Activated naive CD4-positive, alpha-beta T cell treated with anti-CD3 and anti-CD28 coated beads for 36 hours (primary cell): ENCODE measurements at places on chromosomes 12 and 14.

GRCh38 chr12:104387190-104387589 lies 69.6 kb upstream of the CHST11 start:
- DNase-seq = no peak

DNA sequence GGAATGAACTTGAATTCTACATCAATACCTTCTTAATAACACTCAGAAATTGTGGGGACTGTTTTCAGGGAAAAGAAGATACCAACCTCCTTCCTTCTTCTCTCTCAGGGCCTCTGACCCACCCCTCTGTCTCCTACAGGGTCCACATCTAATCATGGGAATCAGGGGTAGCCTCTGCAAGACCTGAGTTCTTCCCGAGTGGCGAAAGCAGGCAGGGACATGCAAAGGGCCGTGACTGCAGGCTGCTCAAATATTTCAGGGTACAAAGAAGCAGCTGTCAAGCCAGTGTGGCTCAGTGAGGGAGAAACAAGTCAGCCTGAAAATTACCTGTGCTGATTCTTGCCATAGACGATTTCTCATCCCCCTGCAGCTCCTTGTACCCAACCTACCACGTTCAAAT lies 123.1 kb upstream of the PARP11 start:
- DNase-seq = no peak

GRCh38 chr14:50756300-50756699 lies 74.7 kb downstream of the NIN start:
- no peak for DNase-seq

DNA sequence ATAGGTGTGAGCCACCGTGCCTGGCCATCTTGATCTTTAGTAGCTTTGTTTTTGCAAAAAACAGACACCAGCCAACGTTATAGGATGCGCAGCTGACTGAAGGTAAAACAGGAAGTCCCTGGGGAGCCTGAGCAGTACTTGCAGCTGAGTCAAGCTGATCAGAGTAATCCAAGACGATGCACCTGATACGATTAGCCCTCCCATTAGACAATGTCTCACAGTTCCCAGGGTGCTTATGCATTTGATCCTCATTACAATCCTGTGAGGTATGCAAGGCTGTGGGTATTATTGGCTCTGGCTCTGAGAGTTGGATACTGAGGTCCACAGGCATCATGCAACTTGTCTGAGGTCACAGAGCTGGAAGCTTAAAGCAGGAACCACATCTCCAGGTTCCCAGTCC lies 8.1 kb downstream of the KRT18 start:
- DNase-seq = peak; percentile 27

DNA sequence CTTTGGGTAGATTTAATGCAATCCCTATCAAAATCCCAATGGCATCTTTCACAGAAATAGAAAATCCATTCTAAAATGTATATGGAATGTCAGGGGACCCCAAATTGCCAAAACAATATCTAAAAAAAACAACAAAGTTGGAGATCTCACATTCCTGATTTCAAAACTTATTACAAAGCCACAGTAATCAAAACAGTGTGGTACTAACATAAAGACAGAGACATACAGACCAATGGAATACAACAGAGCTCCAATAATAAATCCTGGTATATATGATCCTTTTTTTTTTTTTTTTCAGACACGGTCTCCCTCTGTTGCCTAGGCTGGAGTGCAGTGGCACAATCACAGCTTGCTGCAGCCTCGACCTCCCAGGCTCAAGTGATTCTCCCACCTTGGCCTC lies 4.7 kb downstream of the TMBIM4 start:
- no peak for DNase-seq

DNA sequence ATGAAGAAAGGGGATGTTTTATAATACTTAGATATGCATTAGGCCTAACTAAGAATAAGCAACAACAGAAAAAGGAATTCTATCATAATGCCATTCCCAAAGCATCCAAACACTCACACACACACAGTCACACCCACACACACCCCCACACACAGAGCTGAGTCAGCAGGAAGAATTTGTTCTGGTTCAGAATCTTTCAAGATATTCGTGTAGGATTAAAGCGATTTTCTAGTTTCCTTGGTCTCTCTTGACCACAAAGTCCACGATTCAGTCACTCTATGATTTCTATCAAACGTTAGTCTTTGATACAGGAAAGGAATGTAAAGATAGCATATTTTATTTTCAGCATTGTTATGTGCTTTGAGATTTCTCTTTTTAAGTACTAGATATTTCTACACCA lies 382.6 kb upstream of the DCN start:
- DNase-seq = peak; percentile 22

GRCh38 chr14:55718551-55718950 lies 138.5 kb downstream of the KTN1 start:
- DNase-seq = no peak

GRCh38 chr14:23528555-23528954 lies 23.0 kb downstream of the ZFHX2 start:
- DNase-seq = no peak

DNA sequence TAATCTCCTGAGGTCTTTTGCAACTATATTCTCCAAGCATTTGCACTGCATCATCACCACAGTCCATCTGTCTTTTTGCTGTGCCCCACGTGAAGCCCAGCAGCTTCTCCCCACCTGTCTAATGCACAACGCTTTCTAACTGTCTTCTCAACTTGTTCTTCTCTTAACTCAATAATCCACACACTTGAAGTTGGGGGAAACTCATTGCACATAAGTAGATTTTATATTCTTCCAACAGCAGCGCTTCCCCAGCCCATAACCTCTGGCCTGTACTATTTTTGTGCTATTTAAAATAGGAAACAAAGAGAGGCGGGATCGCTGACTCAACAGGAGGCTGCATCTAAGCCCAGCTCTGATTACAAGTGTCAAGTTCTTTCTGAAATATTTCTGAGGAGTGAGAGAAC lies 226.7 kb downstream of the GXYLT1 start:
- no peak for DNase-seq

- no peak for DNase-seq
These were observed 78.8 kb downstream of the SPPL3 start for GRCh38 chr12:120825337-120825736.

DNA sequence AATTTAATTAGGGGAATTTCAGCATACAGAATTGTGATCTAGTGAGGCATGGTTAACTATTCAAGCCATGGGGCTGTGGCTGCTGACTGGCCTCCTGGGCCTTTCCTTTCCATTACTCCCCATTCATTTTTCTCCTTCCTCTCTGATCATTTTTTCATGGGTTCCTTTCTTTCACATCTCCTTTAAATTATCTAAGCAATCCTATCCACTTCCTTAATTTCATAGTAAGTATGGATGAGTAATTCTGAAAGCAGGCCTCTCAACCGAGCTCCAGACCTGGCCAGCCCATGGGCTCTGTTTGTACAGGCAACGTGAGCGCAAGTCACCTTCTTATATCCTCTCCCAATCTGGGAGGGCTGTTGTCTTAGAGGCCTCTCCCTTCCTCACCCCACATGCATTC lies 13.4 kb downstream of the CKAP4 start:
- no peak for DNase-seq
